ENCODE measurements at places on chromosomes 2 and 18. TPM values are rescaled to one million over a fixed set of nuclear protein-coding genes. Genes with fewer than 3 reads are reported as not detected.

Gene DNAH7
- total RNA-seq = 1.2 TPM

Gene RIT2
- total RNA-seq = not detected

- H3K27me3 ChIP-seq = no peaks in the 10 kb centered on the region
- no peaks in the 10 kb centered on the region for H3K4me1 ChIP-seq
- no peak overlapping the region for H3K4me3 ChIP-seq
- no peak for DNase-seq
Measured at GRCh38 chr2:209685340-209685739, 86.3 kb upstream of the UNC80 start.

GRCh38 chr2:145957929-145958328 is 1438.0 kb upstream of the ZEB2 start:
- no peak for DNase-seq
- H3K27ac ChIP-seq = no peak overlapping the region
- H3K36me3 ChIP-seq = no peaks in the 10 kb centered on the region
- H3K4me1 ChIP-seq = no peaks in the 10 kb centered on the region
- H3K27me3 ChIP-seq = no peaks in the 10 kb centered on the region

- H3K36me3 ChIP-seq = no peaks in the 10 kb centered on the region
- no peaks in the 10 kb centered on the region for H3K27me3 ChIP-seq
- H3K4me3 ChIP-seq = no peak overlapping the region
Measured at GRCh38 chr2:231387904-231388724, 7.4 kb upstream of the B3GNT7 start.

DNA sequence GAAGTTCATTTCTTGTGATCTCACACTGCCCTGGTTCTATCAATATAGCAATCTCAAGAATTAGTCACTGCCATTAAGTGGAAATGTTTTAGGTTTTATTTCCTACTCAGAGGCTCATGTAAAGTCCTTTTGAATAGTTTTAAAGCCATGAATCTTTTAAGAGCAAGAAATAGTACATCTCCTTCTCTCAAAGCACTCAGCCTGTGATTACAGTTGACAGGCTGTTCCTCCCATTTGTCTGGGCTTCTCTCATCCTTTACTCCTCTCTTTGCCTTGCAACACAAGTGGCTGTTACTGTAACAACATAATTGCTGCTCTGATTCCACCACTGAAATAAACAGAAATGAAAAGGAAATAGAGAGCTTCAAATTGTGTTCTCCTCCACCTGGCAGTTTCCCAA is 18.4 kb downstream of the GRP start:
- no peaks in the 10 kb centered on the region for H3K27me3 ChIP-seq
- no peaks in the 10 kb centered on the region for H3K4me1 ChIP-seq
- H3K27ac ChIP-seq = no peak overlapping the region
- H3K36me3 ChIP-seq = no peaks in the 10 kb centered on the region
- DNase-seq = no peak

DNA sequence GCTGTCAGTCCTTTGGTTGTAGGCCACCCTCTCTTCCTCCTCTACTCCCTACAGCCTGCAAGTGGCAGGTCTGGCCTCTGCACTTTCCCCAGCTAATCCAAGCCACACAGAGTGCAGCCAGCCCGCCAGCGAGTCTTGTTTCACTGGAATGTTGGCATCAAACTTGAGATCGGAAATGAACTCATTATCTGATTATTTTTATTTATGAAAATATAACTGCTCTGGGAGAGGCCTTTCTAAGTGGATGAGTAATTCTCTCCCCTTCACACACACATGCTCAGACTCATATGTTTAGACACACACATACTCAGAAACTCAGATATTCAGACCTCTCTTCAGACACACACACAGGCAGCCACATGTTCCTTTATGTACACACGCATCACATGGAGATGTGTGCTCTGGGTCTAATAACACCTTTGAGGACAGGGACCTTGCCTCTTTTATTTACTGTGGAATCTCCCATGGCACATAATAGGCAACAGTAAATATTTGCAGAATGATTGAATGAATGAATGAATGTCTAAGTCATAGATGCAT is 151.3 kb downstream of the ZFP36L2 start:
- H3K4me3 ChIP-seq = no peak overlapping the region
- no peaks in the 10 kb centered on the region for H3K27me3 ChIP-seq
- DNase-seq = peak; percentile 91
- H3K4me1 ChIP-seq = peaks cover 76% of the 10 kb centered on the region

- peaks cover 34% of the 10 kb centered on the region for H3K4me1 ChIP-seq
- peaks cover 6% of the 10 kb centered on the region for H3K36me3 ChIP-seq
- no peak overlapping the region for H3K27ac ChIP-seq
Measured at GRCh38 chr2:42752314-42752713, 11.6 kb downstream of the OXER1 start.

- no peak for DNase-seq
- no peak overlapping the region for H3K4me3 ChIP-seq
- H3K27ac ChIP-seq = no peak overlapping the region
- no peaks in the 10 kb centered on the region for H3K36me3 ChIP-seq
- no peaks in the 10 kb centered on the region for H3K27me3 ChIP-seq
Measured at GRCh38 chr2:8312221-8312620, 369.6 kb upstream of the ID2 start.

DNA sequence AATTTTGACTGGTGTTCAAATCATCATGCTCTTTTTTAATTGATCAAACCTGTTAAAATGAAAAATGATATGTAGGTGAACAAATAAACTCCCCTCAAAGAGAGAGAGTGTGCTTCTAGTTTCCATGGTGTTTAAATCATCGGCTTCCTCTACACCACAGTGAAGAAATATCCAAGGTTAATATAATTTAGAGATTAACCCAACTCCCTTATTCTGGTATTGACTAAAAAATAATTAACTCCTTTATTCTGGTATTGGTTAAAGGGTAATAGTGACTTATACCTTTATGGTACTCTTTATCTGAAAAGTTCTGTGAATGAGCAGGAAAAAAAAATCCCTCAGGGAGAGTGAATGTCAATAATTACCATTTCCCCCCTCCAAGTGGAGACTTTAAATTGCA is 93.1 kb downstream of the SPATS2L start:
- H3K27ac ChIP-seq = no peak overlapping the region
- H3K36me3 ChIP-seq = no peaks in the 10 kb centered on the region
- H3K27me3 ChIP-seq = no peaks in the 10 kb centered on the region
- H3K4me3 ChIP-seq = no peak overlapping the region
- no peak for DNase-seq
- no peaks in the 10 kb centered on the region for H3K4me1 ChIP-seq

Measured in suprapubic skin (tissue), 4 donors.